ENCODE measurements at places on chromosomes 4 and X.

DNA sequence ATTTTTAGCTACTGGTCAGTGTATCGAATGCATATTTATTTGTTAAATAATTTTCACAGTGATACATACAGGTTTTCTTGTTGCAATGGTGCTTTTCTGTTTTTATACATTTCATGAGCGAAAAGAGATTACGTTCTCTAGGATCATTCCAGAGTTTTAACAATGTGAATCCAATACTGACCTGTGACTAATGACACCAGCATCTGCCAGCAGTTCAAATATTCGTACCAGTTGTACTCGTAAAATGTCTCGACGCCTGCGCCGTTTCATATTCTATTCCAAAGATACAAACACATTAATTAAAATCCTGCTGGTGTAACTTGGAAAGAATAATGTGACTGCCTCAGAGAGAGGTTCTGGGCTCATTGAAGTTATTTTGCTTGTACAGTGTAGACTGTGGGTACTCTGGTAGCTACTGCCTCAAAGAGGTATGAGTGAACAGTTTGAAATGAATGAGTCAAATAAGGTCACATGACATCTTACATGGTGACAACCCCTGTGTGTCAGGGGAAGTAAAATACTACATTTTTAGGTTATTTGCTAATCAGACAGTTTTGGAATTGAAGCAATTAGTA is 80.7 kb downstream of the ZAR1 start:
- no peak for DNase-seq

- no peak for DNase-seq
These were observed 19.4 kb downstream of the TET2 start for GRCh38 chr4:105166066-105166465.

DNA sequence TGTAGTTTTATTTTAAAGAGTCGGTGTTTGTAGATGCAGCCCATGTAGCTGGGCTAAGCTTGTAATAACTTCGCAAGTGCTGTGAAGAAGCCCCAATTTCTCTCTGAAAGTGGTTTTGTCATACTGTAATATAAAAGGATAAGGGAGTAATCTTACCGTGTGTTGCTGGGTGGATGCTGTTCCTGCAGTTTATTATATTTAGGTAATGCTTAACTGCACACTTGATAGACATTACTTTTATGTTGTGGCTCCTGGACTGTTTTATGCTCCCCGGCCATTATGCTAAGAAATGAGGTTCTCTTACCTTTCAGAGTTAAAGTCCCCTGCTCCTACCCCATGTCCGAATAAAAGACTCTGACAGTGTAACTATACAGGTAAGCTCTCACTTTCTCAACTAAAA is 789.4 kb downstream of the RPA4 start:
- no peak for DNase-seq

- no peak for DNase-seq
These were observed 102.9 kb downstream of the CEP135 start for GRCh38 chr4:56051710-56052075.

Measured in CD4-positive, alpha-beta T cell treated with Interleukin-17A for 4 hours (primary cell).